GM12891 (cell line): ENCODE measurements at places on chromosomes 3 and 15.

GRCh38 chr15:32657198-32657883 lies 15.8 kb downstream of the SCG5 start:
- DNase-seq: no peak

- no peak for DNase-seq
These were observed 539 bp upstream of the LAMB2 start for GRCh38 chr3:49133226-49133951.

DNA sequence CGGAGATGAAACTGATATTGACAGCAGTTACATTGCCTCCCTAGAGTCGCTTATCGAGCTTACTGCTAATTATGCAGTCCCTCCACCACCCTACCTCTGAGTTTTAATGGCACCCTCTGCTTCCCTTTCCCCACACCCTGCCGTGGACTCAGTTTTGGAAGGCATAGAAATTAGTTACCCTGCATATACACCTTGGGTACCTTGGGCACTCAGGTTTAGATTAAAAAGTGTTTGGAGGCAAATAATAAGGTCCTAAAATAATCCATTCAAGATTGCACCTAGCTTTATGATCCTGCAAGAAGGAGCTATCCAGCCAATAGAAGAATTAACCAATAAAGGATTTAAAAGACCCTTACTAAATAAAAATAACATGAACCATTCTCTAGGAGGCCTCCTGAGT lies 117.8 kb upstream of the AGBL1 start:
- no peak for DNase-seq

DNA sequence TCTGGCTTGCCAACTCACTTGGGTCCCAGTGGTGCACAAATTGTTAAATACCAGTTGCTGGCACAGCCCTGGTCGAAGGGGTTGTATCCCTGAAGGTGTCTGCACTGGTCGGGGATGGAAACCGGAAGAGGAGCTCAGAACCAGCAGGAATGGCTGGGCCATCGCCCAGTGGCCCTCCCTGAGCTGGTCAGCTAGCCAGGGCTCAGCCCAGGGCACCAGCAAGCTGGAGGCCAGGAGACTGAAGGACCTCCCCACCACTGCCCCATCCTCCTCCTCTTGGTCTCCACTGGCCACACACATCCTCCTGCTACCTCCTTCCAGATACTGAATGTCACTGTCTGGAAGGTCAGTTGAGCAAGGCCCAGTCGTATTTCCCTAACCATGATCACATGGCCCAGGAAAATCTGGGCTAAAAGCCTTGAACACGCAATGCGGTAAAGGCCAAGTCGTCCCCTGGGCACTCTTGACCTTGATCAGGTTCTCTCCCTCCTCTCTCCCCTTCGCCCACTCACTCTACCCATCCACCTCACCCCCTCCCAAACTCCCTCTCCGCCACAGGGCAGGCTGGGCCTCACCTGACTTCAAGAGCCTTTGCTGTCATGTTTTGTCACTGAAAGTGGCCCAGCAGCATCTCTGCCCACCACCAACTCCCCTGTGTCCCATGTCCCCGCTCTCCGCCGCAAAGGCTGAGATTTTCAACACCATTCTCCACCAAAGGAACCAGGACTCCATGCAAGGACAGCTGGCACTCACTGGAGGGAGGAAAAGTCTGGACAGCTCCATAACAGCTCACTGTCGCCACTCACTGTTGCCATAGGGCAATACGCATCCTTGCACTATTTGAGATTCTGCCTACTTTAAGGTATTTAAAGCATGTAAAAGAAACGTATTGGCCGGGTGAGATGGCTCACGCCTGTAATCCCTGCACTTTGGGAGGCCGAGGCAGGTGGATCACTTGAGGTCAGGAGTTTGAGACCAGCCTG lies 12.1 kb downstream of the ZDHHC19 start:
- no peak for DNase-seq

DNA sequence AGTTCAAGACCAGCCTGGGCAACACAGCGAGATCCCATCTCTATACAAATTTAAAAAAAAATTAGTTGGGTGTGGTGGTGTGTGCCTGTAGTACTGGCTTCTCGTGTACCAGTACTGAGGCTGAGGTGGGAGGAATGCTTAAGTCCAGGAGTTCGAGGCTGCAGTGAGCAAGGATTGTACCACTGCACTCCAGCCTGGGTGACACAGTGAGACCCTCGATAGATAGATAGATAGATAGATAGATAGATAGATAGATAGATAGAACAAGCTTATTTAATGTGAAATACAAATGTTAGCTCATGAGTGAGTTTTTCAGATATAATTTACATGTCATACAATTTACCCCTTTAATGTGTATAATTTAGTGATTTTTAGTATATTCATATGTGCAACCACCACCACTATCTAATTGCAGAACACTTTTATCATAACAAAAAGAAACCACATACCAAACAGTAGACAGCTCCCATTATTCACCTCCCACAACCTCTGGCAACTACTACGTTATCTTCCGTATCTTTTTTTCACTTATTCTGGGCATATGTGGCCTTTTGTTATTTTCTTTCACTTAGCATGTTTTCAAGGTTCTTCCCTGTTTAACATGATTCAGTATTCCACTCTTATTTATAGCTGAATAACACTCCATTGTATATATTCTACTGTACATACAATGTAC lies 13.1 kb upstream of the PRRT3 start:
- no peak for DNase-seq

DNA sequence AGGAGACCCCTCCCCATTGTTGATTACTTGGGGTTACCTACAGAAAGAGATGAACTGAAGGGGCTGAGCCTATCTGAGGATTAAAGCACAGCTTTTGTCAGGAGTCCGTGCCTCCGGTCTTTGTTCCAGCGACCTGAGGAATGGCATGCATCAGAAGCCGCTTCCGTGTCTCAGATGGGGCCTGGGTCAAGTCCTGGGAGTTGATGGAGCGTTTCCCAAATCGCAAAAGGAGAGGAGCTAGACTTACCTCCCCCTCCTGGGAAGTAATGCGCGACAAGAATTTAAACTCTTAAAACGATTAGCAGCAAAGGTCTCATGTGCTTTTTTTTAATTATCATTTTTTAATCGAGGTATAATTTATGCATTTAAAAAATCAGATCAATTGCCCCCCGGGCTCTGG lies 983 bp upstream of the ALDH1A3 start:
- no peak for DNase-seq

GRCh38 chr15:70079888-70080287 lies 17.8 kb downstream of the TLE3 start:
- DNase-seq: no peak

DNA sequence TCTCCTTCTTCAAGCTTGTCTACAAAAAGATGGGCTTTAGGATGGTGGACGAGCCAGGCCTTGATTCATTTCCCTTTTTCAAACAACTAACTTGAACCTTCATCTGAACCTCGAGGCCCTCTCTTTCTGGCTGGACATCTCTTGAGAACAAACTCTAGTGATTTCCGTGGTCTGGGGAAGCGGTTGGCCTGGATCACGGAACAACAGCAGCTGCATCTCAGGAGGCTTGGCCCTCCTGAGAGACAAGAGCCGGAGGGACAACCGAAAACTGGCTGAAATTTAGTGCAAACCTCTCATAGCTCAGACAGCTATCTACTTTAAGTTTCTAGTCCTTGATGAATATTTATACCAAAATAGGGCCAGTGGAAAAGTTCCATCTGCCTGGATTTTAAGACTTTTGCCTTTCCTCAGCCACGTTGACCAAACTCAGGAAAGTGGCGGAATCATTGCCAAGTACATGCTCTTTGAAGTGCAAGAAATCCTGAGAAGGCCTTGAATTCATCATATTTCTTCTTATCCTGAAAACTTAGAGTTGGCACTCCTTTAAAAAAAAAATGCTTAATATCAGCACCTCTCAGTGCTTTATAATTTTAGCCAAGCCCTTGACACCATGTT lies 14.5 kb downstream of the LMCD1 start:
- DNase-seq: no peak

DNA sequence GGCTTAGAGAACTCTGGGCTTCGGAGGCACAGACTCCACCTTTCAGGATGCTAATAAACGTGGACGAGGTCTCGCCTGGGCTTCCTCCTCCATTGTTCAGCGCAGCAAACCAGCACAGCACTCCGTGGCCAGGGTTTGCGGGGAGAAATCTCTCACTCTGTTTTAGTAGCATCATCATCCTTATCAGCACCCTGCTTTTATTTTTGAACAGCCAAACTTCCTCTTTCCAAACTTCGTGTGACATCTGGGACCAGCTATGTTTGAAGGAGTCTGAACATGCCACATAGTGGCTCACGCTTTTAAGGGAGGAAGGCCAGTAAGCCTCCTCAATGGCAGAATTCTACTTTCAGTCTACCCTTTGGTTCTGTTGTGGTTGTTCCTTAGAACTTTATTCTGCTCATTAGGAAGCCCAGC lies 149.0 kb downstream of the PGPEP1L start:
- no peak for DNase-seq
